ENCODE measurements at places on chromosomes 1 and 21.

DNA sequence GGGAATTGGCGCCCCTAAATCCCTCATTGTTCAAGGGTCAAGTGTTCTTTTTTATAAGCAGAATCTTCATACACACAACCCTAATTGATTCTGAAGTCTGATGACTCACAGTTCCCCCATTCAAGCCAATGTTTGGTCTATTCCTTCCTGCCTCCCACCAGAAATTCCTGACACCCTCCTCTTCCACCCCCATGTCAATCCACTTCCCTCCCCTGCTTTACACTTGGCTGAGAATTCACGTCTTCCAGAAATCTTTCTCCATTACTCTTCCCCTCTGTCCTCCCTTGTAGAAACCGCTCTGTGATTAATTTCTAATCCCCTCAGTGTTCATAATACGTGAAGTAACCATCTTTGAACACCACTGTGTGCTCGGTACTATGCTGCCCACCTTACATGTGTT, 76.2 kb upstream of the CD34 start:
- DNase-seq, result no peak

GRCh38 chr1:201877877-201878401, 10.8 kb upstream of the SHISA4 start:
- no peak for DNase-seq

DNA sequence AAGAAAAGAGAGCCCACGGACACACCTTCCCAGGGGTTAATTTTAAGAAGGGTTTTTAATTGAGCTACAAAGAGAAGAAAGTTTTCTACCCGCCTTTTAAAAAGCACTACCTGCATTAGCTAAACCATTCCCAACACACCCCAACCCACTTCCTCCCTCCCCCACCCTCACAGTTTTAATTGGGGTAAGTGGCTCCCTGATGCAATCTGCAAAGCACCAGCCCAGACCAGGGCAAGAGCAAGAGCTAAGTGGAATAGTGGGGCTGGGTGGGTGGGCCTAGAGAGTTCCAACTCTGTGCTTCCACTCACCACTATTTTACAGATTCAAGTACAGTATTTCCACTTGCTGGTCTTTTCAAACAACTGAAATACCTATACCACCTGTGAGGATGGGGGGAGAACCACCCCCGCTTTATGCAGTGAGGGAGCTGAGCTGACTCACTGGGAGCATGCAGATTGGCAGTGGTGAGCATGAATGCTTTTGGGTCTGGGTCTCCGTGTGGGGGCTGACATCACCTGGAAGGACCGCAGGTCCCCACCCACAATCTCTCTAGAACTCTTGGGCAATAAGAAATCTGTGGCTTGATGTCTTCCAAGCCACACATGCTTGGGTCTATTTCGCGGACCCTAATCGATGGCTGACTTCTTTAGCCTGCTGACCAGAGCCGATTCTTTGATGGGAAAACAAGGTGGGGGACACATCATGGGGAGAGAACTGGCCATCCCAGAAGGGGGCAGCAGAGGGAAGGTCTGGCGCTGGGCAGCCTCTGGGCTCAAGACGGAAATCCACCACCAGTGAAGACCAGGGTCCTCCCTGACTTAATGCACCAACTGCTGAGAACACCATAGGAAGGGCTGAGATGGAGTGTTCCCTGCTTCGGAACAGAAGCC, 95.5 kb downstream of the SSBP3 start:
- no peak for DNase-seq

DNA sequence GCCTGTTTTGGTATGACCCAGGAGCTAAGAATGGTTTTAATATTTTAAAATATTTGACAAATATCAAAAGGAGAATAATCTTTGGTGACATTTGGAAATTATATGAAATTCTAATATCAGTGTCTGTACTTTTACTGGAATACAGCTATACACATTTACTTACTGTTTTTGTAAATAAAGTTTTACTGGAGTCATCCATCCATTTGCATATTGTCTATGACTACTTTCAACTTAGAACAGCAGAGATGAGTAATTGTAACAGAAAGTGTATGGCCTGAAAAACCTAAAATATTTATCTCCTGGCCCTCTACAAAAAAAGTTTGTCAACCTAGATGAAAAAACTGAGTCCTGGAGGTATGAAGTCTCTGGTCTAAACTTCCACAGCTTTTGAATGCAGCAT, 5.8 kb upstream of the MAP3K7CL start:
- DNase-seq, result no peak

DNA sequence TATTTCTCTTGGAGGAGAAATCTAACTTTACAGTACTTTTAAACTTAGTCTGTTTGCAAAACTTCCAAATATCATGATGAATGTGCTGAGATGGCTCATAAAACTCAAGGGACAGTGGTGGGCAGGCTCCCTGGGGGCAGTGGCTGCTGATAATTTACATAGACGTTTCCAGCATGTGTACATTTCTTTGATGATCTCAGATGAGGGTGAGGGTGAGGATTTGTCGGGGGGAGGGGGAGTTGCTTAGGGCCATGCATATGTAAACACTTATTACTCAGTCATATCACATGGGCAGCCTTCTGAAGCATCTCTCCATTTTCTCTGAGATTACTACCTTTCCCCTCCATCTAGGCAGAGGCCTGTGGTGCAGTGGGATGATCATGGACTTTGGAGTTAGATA, 152.9 kb upstream of the HMGB4 start:
- no peak for DNase-seq

- no peak for DNase-seq
Measured at GRCh38 chr1:205441318-205441633, 14.6 kb downstream of the BLACAT1 start.

- no peak for DNase-seq
Measured at GRCh38 chr1:47755101-47755990, 241.8 kb downstream of the TRABD2B start.

DNA sequence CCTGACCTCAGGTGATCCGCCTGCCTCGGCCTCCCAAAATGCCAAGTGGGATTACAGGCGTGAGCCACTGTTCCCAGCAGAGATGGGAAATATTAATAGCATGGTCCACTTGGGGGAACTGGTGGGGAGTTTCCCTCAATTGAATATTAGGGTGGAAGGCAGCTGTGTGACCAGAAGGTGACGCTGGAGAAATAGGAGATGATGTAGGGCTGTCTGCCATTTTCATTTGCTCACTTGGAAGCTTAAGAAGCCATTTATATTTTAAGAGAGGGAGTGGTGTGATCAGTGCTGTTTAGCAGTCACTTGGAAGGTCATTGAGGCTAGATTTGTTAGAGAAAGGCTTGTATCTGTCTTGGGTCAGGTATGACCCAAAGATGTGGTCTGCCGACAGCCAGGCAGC, 19.9 kb downstream of the KDM4A start:
- no peak for DNase-seq

DNA sequence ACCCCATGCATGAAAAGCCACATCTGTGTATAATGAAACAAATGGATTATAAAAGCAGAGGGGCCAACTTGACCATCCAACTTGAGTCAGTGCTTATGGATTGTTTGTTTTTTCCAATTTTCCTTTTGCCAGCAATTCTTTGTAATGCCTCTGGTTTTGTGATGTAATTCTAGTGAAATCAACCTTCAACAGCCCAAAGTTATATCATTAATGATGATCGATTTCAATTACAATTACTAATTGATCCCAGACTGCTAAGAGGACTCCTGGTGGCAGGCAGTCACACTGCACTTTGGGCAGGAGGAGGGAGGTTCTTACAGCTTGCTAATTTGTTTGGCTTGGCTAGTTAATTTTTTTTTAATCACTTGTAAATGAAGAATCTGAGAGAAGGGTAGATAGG, 552.3 kb downstream of the NUF2 start:
- no peak for DNase-seq

DNA sequence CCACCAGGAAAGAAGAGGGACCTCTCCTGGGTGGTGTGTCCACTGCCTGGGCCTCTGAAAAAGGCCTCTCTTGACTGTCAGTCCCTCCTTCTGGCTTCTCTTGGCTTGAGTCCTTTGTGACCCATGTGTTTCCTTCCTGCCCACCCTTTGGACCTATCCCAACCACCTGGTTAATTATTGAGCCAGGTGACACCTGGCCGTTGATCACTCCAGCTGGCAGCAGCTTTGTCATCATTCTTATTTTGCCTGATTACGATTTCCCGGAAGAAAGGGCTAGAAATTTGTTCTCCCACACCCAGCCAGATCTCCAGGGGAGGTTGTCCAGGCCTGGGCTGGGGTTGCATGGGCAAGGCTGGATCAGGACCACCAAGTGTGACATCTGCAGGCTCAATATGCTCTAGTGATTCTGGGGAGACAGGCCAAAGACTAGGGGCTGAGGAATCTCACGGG, 24.8 kb downstream of the CSF1 start:
- no peak for DNase-seq

DNA sequence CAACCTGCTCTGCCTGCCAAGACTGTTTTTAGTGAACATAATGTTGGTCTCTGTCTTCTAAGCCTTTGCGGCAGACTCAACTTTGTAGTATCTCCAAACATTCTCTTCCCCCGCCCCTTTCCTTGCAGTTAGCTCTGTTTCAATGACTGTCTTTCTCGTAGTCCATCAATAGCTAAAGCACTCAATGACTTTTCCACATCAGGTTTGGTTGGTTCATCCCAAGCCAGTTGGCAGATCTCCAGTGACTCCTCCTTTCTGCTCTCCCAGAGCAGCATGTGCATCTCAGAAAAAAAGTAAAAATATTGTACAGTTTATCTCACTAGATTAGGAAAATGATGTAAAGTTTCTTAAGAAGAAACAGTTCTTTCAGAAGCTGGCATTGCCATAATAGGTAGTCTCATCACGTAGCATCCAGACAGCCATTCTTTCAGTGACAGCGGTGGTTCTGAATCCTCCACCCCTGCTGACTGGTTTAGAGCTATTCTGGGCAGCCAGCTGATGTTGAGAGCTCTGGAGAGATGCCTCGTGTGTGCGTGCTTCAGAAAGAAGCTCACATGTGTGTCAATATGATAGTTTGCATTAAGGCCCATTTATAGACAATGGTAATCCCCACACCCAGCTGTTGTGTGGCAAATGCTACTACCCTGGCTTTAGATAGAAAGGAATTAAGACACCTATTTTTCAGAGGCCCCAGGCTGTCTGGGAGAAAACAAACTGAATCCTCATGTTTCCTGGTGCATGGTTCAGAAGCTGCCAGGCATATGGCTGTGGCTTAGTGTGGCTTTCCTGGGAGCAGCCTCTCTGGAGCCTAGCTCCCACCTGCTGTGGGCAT, 53.2 kb downstream of the CNN3 start:
- no peak for DNase-seq

Measured in non-pigmented ciliary epithelial cell (primary cell).